HuH-7 (cell line): ENCODE measurements at places on chromosomes 1 and 21.

- DNase-seq: no peak
These were observed 31.1 kb downstream of the INAVA start for GRCh38 chr1:200925831-200926230.

DNA sequence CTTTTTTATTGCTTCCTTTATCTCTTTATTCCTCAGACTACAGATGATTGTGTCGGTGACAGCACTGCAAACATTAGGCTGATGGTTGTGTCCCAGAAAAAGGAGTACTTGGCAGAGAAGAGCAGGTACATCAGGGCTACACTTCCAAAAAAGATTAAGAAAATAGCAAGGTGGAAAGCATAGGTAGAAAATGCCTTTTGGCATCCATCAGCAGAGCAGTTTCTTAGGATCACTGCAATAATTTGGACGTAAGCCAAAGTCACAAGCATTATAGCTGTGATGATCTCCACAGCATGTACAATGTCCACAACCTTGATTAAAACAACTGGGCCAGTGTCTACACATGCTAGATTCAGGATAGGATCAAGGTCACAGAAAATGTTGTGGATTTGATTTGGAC lies 5.9 kb downstream of the OR6K2 start:
- no peak for DNase-seq

- no peak for DNase-seq
These were observed 14.0 kb downstream of the F3 start for GRCh38 chr1:94527447-94528031.

DNA sequence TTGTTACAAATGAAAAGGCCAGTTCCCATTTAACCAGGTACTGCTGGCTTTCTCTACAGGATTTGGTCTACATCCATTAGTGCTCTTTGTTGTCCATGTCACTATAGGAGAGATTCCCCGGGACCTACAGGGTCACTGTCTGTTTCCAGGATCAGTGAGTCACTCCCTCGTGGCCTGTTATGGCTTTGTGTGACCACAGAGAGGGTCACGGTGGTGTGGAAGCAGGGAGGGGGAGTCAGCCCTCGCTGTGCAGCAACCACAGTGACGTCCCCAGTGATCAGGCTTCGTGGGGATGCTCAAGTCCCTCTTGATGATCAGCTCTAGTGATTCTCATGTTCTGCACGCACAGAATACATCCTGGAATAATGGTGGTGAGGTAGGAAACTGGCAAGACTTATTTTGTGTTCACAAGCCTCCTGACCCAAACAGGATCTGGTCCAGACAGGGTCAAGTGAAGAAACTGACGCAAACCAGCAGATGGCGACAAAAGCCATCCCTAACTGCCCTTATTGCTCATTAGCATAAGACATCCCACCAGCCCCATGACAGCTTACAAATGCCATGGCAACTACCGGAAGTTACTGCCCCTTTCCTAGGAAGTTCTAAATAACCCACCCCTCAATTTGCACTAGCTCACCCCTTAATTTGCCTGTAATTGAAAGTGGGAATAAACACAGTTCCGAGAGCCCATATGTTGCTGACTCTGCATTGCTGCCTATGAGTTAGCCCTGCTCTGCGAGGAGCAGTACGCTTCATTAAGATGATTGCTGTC lies 98.5 kb downstream of the DISC1 start:
- DNase-seq: peak; percentile 45

DNA sequence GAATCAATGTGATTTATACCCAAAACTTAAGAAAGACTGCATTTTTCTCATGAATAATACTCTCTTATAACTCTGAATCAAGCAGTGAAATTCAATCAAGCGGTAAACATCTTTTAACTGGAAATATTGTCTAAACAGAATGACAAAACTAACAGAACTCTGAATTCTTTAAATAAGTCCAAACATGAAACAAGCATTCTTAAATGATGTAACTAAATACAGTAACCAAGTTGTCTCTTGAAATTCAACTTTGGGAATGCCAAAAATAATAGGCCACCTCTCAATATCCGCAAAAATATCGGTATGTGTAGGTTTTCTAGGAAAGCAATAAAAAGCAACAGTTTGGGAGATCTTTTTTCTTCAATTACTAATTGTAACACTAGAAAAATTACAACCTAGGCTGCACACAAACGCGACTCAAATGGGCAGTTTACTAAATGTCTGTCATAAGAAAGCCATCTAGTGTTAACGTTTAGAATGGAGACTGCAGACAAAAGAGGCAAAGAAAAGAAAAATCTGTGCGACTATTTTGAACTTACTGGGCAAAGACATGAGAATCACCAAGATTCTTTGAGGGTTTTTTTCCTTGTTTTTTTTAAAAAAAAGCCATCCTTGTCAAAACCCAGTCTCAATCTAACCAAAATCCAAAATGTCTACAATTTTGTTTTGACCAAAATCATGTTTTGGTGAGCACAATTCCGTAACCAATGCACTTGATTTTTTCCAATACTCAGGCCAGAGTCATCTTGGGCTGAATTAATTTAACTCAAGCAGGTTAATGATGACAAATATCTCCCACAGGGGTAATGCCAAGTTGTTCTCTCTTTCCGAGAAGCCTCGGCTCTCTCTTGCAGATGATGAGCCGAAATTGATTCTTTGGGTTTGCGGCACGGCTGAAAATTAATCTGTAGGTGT lies 1.3 kb downstream of the SIPA1L2 start:
- peak; percentile 44 for DNase-seq

DNA sequence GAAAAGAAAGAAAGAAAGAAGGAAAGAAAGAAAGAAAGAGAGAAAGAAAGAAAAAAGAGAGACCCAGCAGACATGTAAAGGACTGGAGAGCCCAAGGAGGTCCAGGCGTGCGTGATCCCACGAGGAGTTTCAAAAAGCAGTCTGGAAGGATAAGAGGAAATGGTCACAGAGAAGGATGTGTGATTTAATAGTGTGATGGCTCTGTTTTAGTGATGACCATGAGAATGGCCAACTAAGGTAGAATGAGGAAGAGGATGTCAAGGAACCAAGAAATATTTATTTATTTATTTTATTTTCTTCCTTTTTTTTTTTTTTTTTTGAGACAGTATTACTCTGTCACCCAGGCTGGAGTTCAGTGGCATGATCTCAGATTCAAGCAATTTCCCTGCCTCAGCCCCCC lies 25.5 kb downstream of the PTGS2 start:
- DNase-seq: no peak

- no peak for DNase-seq
These were observed 4.0 kb downstream of the DIRAS3 start for GRCh38 chr1:68046423-68046822.

- no peak for DNase-seq
These were observed 16.1 kb upstream of the KCNE1 start for GRCh38 chr21:34528131-34528561.

GRCh38 chr21:26443291-26443690 lies 129.8 kb downstream of the CYYR1 start:
- no peak for DNase-seq

GRCh38 chr1:30804822-30805221 lies 47.2 kb upstream of the LAPTM5 start:
- DNase-seq: no peak

DNA sequence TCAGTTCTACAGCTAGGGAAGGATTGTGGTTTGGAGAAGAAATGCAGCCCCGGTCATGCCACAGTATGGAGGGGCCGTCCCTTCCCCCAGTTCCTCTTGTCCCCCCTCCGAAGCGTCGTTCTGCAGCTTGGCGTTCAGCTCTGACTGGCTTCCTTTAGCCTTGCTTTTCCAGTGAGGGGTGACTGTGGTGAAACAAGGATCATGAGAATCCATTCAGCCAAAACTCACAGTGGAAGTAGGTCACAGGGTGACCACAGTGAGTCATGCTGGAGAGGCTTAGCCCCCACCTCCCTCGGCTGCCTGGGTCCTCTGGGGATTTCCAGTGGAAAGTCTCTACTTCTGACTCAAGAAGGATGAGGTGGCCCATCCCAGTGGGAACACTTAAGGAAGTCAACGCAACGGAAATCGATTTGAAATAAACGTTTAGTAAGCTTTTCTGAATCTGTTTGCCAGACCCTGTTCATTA lies 37.3 kb upstream of the COL6A2 start:
- no peak for DNase-seq

DNA sequence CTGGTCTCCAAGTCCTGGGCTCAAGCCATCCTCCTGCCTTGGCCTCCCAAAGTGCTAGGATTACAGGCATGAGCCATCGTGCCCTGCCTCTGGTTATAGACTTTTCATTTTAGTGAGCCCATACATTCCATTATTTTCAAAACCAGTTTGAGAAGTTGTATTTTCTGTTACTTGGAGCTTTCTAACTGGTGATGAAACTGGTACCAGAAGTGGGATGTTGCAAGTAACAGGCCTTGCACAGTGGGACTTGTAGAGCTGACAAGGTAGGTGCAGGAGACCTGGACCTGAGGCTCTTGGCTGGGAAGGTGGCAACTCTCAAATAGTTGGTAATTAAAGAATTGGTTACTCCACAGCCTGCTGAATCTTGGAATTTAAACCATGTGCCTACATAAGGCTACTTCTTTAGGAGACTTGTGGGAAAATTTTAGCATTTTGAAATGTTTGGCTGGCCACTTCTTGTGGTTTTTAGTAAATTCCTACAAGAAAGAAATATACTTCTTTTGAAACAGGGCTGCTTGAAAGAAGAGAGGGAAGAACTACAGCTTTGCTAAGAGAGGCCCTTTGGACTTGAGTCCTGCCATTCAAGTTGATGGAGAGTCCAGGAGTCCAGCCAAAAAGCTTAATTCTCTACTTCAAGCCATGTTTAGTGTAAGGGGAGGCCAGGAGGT lies 9.8 kb upstream of the ALPL start:
- no peak for DNase-seq

DNA sequence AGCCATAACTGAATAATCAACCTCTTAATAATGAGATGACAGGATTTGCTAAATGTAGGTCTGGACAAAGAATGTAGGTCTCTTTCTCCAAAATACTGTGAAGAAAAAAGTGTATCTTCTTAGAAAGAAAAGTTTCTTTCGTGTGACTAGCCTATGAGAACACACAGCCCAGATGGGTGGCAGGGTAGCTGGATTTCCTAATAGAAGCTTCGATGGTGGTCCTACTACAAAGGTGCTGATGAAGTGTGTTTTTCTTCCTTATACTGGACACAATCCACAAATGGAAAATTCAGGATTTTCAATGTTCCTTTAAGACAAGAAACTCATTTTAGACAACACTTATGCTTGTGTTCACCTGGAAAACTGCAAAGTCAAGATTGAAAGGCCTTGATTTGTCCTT lies 90.2 kb upstream of the ZNHIT6 start:
- DNase-seq: no peak

GRCh38 chr1:19468397-19468956 lies 16.9 kb downstream of the CAPZB start:
- DNase-seq: peak; percentile 37

DNA sequence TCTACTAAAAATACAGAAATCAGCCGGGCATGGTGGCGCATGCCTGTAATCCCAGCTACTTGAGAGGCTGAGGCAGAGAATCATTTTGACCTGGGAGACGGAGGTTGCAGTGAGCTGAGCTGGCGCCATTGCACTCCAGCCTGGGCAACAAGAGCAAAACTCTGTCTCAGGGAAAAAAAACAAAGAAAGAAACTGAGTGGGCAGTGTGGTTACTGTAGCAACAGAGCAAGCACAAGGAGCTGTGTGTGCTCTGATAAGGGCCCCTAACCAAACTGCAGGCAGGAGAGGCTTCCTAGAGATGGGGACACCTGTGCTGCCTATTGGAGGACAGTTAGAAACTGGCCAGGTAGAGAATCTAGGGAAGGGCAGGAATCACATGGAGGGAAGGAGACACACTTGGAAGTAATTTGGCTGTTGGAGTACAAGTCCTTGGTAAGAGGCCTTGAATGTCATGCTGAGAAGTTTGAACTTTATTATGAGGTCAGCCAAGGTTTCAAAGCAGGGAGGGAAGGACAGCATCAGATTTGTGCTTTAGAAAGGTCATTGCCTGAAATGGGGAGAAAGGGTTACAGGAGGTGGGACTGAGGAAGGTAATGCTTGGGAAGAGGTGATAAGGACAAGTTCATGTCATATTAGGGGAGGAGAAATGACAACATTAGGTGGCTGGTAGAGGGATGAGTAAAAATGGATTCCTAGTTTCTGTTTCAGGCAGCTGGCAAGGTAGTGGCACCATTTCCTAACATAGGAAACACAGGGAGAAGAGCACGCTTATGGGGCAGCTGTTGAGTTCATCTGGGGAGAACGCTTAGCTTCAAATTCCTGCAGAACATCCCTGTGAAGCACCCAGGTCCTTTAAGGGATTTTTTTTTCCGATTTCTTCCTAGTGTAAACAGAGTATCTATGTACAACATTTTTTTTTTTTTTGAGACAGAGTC lies 69.2 kb upstream of the ARTN start:
- no peak for DNase-seq

- peak; percentile 14 for DNase-seq
These were observed 406 bp downstream of the KIAA0040 start for GRCh38 chr1:175192111-175192629.

- DNase-seq: no peak
These were observed 20.9 kb upstream of the RGS13 start for GRCh38 chr1:192615055-192615454.

DNA sequence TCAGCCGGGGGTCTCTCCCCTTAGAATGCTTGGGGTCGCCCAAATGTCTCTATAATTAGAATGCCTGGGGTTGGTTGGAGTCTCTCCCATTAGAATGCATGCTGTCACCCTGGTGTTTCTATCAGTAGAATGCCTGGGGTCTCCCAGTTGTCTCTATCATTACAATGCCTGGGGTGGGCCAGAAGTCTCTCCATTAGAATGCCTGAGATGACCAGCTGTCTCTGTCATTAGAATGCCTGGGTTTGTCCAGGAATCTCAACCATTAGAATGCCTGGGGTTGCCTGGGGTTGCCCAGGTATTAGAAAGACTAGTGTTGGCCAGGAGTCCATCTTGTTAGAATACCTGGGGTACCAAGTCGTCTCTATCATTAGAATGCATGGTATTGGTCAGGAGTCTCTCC lies 51.6 kb downstream of the RNF187 start:
- DNase-seq: no peak

- DNase-seq: no peak
These were observed 21.5 kb upstream of the RNF187 start for GRCh38 chr1:228465571-228466146.

DNA sequence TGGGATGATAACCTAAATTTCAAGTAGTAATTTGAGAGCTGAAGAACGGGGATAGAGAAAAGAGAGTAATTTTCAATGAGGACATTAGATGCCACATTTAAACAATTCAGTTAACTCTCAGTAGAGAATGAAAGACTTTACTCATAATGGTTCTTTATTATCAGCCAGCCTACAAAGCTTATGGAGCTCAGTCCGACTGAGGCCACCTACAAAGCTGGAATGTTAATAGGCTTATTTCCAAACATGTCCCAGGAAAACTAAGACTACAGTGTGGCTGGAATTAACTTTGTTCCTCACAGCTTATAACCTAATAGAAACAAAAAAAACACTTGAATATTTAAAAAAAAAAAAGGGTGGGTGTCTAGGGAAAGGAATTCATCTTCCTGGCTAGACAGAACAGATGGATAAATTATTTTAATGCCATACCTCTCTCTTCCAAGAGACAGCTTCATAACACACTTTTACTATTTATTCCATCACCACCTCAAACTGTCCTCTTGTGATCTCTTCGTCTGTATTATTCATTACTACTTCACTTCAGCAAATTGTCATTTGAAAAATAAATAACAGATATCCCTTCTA lies 9.8 kb downstream of the SLC19A2 start:
- DNase-seq: no peak
